Activated naive CD8-positive, alpha-beta T cell treated with anti-CD3 and anti-CD28 coated beads for 36 hours (primary cell): ENCODE measurements at places on chromosomes 11 and 22.

DNA sequence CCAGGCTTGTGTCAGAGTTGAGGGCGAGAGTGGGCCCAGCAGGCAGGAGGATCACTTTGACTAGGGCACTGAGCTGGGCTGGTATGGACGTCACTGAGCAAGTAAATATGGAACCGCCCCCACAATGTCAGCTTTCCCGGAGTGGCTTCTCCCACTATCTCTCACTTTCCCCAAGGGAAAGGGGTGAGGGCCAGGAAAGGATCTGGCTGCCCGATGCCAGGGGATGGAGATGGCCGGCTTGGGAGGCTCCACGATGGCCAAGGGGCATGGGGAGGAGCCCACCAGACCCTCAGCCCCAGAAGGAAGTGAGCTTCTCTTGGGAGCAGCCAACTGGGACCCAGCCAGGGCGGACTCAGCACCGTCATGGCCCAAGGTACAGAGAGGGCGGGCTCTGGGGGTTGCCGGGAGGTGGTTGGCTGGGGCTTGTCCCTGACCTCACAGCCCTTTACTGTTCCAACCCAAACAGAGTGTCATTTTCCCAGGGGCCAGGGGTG is 8.7 kb downstream of the PRDM11 start:
- DNase-seq, result no peak

DNA sequence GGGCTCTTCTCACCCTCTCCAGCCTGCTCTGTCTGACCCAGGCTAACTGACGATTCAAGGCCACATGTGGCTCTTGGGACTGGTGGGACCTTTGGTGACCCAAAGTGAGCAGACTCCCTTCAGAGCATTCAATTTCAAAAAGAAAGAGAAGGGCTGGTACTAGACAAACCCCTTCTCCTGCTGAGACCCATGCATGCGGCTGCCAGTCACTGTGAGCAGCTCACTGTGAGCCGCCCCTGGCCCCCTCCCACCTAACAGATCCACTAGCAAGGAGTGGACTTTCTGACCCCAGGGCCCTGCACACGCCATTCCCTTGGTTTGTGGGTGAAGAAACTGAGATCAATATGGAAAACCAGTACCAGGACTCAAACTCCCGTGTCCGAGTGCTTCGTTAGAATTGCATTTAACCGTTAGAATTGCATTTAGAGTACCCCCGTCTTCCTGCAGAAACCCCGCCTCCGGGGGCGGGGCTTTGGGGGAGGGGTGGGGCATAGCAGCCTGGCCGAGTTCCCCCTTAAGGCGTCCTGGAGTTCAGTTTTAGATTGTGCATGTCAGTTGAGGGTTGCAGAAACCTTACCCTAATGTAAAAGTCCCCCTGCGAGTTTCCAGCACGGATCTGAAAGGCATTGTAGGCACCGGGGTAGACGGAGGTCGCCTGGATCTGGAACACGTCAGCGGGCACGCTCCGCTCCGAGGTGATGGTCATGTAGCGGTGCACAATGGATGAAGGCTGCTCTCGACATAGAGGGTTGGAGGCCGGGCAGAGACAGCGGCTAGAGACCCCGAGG is 5.1 kb downstream of the EFEMP2 start:
- DNase-seq, result no peak

- DNase-seq, result no peak
These were observed 2.7 kb upstream of the NFAM1 start for GRCh38 chr22:42434748-42435425.

DNA sequence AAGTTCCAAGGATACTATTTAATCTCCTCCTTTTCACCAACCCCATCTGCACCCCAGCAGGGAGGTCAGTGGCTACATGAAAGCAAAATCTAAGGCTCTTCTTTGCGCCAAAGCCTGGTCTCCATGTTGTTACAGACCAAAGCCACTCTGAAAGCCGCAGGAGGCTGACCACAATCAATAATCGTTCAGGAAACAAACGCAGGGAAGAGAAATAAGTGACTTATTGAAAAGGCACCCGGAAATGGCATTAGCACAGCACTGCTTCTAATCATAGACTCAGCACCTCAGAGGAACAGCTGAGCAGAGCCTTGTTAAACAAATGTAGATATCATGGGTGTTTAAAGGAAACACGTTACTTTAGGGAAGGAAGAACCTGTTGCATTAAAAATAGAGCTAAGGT is 183.9 kb downstream of the KIRREL3 start:
- DNase-seq, result no peak

- no peak for DNase-seq
These were observed 15.1 kb downstream of the APOL6 start for GRCh38 chr22:35663371-35663770.

- no peak for DNase-seq
These were observed 53.6 kb downstream of the SCUBE1 start for GRCh38 chr22:43289531-43289963.

DNA sequence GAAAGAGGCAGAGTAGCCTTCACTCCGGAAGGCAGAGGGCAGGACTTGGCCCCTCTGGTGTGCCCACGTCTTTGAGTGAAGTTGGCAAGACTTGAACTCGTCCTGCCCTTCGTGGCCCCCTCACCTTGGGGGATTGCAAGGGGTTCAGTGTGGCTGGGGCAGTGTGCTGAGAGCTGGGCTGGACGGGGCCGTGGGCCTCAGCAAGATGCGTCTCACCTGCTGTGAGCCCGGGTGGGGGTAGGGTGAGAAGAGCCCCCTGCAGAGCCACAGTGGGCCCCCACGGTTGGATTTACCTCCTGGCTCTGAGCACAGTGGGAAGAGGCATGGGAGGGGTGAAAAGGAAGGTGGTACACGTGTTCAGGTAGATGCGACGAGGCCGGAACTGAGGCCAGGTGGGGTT is 81.4 kb upstream of the ATXN10 start:
- DNase-seq, result no peak

GRCh38 chr11:64226507-64227051 is 505 bp downstream of the NUDT22 start:
- peak; percentile 81 for DNase-seq

DNA sequence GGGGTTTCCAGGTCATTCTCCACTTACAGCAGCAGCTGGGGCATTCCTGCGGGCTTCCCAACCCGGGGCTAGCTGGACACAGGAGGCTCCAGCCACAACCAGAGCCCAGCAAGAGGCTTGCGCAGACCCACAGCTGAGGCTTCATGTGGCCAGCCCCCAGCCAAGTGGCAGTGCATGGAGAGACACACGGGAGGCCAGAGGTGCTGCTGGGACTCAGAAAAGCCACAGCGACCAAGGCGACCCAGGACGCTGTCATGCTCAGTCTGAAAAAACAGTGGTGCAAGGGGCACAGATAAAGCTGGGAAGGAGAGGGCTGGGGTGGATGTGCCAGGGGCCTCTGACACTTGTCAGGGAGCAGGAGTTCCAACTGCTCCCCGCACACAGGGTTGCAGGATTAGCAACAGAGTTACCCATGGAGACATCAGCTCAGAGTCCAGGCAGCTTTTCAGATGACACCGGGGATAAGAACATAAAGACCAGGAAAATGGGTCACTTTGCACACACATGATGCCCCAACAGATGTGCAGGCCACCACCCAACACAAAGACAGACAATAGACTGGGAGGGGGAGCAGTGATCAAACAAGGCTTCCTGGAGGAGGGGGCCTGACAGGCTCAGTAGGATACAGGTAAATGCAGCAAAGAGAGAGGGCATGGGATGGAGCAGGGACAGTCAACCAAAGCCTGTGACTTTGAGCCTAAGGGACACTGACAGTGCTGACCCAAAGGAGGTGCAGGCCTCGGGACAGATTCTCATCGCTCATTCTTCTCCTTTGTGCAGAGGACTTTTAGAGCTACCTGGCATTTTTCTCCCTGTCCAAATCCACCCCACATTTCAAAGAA is 6.9 kb upstream of the NEAT1 start:
- no peak for DNase-seq

- peak; percentile 78 for DNase-seq
These were observed 11.8 kb upstream of the MIEF1 start for GRCh38 chr22:39490135-39490798.

DNA sequence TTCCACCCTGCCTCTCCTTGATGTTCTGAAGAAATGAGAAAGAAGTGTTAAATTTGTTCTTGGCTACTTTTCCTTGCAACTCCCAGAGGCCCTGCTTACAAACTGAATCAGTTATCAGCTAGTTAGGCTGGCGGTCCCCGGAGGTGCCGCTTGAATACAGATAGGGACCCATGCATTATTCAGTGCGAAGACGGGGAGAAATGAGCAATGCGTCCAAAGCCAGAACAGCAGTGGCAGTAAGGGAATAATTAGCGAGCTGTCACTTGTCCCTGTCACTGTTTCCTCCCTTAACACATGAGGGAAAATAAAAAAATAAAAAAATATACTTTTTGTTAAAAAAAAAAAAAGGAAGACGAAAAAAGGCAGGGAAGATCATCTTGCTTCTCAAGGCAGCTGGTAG is 528.1 kb downstream of the MN1 start:
- DNase-seq, result no peak
